RWPE2 (cell line): ENCODE measurements at places on chromosomes 4 and X.

DNA sequence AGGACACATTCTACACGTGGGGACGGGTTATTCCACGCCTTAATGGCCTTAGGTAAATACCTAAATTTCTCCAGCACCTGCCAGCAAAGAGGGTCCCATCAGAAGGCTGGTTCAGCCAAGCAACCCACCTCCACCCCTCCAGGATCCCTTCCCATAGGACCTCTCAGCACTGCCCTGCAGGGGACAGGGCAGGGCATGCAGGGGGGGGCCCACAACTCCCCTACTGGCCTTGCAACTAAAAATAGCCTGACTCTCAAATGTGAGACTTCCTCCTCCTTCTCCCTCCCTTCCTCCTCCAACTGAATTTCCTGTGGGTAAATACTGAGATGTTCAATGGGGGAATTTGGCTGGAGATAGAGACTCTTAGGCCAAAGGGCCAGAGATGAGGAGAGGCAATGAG, 6.3 kb downstream of the LAS1L start:
- H3K4me3 ChIP-seq: no peak overlapping the region
- H3K27ac ChIP-seq: no peak overlapping the region
- H3K4me1 ChIP-seq: no peaks in the 10 kb centered on the region
- no peaks in the 10 kb centered on the region for H3K27me3 ChIP-seq
- no peak for DNase-seq

DNA sequence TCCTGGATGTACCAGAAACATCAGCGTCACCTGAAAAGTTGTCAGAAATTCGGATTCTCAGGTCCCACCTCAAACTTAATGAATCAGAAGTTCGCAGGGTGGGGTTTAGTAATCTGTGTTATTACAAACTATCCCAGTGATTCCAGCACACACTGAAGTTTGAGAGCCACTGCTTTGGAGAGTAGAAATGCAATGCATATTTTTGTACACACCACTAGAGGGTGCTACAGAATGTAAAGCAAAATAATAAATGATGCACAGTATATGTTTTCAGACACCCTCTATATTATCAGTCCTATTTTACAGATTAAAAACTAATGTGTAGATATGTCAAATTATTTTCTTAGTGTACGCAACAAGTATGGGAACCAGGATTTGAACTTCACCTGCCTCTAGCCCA, 2.4 kb upstream of the MORF4L2 start:
- H3K27ac ChIP-seq: no peak overlapping the region
- H3K27me3 ChIP-seq: no peaks in the 10 kb centered on the region
- no peaks in the 10 kb centered on the region for H3K4me1 ChIP-seq

- no peak overlapping the region for H3K4me3 ChIP-seq
- DNase-seq: no peak
- peak overlapping the region; percentile 77 for H3K27ac ChIP-seq
- H3K4me1 ChIP-seq: peaks cover 18% of the 10 kb centered on the region
Observed at GRCh38 chr4:145278341-145279121, 98.1 kb upstream of the OTUD4 start.

GRCh38 chr4:165096776-165097175, 15.9 kb downstream of the TMEM192 start:
- no peaks in the 10 kb centered on the region for H3K27me3 ChIP-seq
- no peak overlapping the region for H3K4me3 ChIP-seq
- no peak for DNase-seq
- H3K27ac ChIP-seq: no peak overlapping the region
